B cell (primary cell): ENCODE measurements at places on chromosomes 3 and 15.
A peak's percentile ranks its signal among the peaks of the same experiment; 100 is the strongest.

DNA sequence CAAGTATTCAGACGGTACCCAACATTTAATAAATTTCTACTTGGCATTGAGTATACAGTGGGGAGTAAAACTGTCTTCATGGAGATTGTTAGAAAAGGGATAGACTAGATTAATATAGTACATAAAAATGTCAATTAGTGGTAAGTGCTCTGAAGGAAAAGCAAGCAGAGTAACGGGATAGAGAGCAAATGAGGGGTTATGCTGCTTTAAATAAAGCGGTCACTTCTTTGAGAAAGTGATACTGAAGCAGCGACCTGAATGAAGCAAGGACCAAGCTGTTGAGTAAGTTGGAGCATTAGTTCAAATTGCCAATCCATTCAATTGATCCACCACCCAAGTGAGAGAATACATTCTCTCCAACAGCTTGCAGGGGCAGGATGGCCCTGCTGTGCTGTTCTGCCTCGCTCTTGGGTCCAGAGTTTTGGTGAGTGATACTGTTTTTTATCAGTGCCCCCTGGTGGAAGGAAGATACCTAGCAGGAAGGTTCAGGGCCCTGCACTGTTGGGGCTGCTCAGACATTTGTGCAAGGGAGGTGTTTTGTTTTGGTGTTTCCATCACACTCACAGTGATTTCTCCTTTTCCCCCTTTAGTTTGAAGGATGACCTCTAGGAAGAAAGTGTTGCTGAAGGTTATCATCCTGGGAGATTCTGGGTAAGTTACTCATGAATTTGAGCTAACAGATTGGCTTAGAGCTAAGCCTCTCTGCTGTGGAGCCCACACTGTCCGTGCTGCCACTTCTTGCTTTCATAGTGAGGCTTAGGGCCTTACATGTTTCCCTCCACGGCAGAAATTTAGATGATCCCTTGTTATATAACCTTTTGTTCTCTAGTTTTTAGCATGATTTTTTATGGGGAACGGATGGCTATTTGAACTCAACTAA lies 69.0 kb downstream of the RAB7A start:
- H3K27ac ChIP-seq: no peak overlapping the region
- no peak overlapping the region for H3K4me3 ChIP-seq
- H3K27me3 ChIP-seq: no peaks in the 10 kb centered on the region
- peaks cover 6% of the 10 kb centered on the region for H3K36me3 ChIP-seq
- peak; percentile 81 for DNase-seq
- peaks cover 17% of the 10 kb centered on the region for H3K4me1 ChIP-seq

GRCh38 chr3:4992118-4992517 lies 12.9 kb downstream of the BHLHE40 start:
- no peak overlapping the region for H3K27ac ChIP-seq
- H3K36me3 ChIP-seq: no peaks in the 10 kb centered on the region
- H3K27me3 ChIP-seq: no peaks in the 10 kb centered on the region

DNA sequence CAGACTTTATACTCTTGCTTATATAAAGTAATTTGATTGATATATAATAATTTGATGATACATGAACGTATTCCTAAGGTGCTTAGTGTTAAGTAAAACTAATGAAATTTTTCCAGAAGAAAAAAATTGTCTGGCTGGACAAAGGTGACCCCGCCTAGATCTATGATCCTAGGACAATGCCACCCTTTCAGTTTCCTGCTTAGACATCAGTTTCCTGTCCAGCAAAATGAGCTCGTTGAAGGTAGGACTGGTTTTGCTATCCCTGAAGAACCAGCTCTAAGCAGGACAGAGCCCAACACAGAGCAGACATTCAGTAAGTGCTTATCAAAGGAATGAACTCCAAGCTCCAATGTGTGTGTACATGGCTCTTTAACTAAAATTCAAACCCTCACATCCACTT lies 80.8 kb upstream of the SNTN start:
- no peaks in the 10 kb centered on the region for H3K36me3 ChIP-seq
- no peak for DNase-seq
- no peak overlapping the region for H3K27ac ChIP-seq
- H3K27me3 ChIP-seq: no peaks in the 10 kb centered on the region
- no peaks in the 10 kb centered on the region for H3K4me1 ChIP-seq
- no peak overlapping the region for H3K4me3 ChIP-seq

- H3K27me3 ChIP-seq: no peaks in the 10 kb centered on the region
- peak overlapping the region; percentile 5 for H3K27ac ChIP-seq
- DNase-seq: peak; percentile 54
- peaks cover 13% of the 10 kb centered on the region for H3K4me1 ChIP-seq
- H3K36me3 ChIP-seq: no peaks in the 10 kb centered on the region
These were observed 517.2 kb upstream of the CBLB start for GRCh38 chr3:106386050-106386449.

GRCh38 chr3:102525624-102526023 lies 90.8 kb downstream of the ZPLD1 start:
- DNase-seq: no peak
- peaks cover 5% of the 10 kb centered on the region for H3K27me3 ChIP-seq
- no peak overlapping the region for H3K4me3 ChIP-seq
- peaks cover 4% of the 10 kb centered on the region for H3K4me1 ChIP-seq
- no peaks in the 10 kb centered on the region for H3K36me3 ChIP-seq
- no peak overlapping the region for H3K27ac ChIP-seq

- H3K4me3 ChIP-seq: no peak overlapping the region
- no peaks in the 10 kb centered on the region for H3K27me3 ChIP-seq
- no peaks in the 10 kb centered on the region for H3K4me1 ChIP-seq
- H3K27ac ChIP-seq: no peak overlapping the region
- no peaks in the 10 kb centered on the region for H3K36me3 ChIP-seq
These were observed 19.1 kb downstream of the FAM81A start for GRCh38 chr15:59457103-59457502.

GRCh38 chr3:162678941-162679340 lies 1182.3 kb downstream of the OTOL1 start:
- H3K4me1 ChIP-seq: no peaks in the 10 kb centered on the region
- DNase-seq: no peak
- H3K27me3 ChIP-seq: no peaks in the 10 kb centered on the region
- no peaks in the 10 kb centered on the region for H3K36me3 ChIP-seq

DNA sequence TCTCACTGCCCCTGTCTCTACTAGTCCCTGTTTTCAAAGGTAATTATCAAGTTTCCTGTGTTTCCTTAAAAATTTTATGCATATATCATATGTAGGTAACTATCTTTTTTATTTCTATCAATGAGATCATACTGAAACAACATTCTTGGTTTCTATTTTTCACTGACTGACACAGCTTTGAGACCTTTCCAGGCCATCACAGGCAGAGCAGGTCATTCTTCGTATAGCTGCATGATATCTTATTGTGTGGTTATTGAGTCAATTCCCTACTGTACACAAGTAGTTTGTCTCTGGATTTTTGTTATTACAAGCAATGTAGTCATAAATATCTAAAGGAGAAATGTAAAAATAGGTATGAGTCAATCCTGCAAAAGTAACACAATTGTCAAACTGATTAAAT lies 169.6 kb downstream of the CFAP20DC start:
- H3K27ac ChIP-seq: no peak overlapping the region
- no peaks in the 10 kb centered on the region for H3K36me3 ChIP-seq
- H3K4me3 ChIP-seq: no peak overlapping the region
- DNase-seq: no peak

GRCh38 chr15:62823561-62823960 lies 219.0 kb upstream of the TPM1 start:
- no peak for DNase-seq
- H3K4me1 ChIP-seq: no peaks in the 10 kb centered on the region
- no peaks in the 10 kb centered on the region for H3K27me3 ChIP-seq
- no peaks in the 10 kb centered on the region for H3K36me3 ChIP-seq

DNA sequence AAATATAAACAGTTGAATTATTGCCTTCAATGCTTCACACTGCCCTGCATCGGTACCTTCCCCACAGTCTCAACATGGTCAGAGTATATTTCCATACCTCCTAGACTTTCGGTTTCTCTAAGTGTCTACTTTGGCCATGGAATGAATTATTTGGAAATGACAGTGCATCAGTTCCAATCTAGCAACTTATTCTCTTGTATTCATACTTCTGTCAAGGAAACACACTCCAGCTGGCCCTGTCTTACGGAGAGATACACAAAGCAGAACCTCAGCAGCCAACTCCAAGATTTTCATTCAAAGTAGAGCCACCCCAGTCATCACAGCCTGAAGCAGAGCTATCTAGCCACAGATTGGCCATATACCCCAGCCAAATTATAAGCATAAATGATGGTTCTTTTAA lies 518.4 kb upstream of the UBE2E2 start:
- H3K4me3 ChIP-seq: no peak overlapping the region
- DNase-seq: no peak
- no peak overlapping the region for H3K27ac ChIP-seq

DNA sequence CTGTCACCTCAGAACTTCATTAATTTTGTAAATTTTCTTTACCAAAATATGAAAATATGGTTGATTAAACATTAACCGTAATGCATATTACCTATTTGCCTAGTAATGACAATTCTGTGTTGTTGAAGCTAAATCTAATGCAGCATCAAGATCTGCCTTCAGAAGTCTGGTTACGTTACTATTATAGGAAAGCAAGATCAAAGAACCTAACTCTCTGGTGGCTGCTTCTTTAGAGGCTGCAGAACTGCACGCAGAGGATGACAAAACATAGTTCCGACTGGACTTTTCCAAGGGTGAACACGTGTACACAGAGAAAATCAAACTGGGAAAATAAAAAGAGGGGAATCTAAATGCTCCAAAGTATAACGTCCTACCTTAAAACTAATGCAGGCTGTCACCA lies 20.5 kb downstream of the CD47 start:
- no peaks in the 10 kb centered on the region for H3K27me3 ChIP-seq
- H3K4me1 ChIP-seq: peaks cover 40% of the 10 kb centered on the region
- no peak for DNase-seq

GRCh38 chr3:182913889-182914288 lies 66.4 kb downstream of the DCUN1D1 start:
- H3K4me1 ChIP-seq: no peaks in the 10 kb centered on the region
- H3K27ac ChIP-seq: no peak overlapping the region
- no peaks in the 10 kb centered on the region for H3K27me3 ChIP-seq
- no peak overlapping the region for H3K4me3 ChIP-seq
- DNase-seq: no peak
- peaks cover 25% of the 10 kb centered on the region for H3K36me3 ChIP-seq

DNA sequence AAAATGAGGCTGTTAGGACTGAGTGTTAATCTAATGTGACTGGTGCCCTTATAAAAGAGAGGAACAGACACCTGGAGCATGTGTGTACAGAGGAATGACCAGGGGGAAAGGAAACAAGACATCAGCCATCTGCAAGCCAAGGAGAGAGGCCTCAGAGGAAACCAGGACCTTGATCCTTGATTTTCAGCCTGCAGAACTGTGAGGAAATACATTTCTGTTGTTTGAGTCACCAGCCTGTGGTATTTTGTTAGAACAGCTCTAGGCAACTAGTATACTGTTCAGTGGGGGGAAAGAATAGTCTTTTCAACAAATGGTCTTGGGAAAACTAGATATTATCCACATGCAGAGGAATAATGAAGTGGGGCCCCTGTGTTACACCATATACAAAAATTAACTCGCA lies 80.6 kb downstream of the CCR1 start:
- H3K4me1 ChIP-seq: no peaks in the 10 kb centered on the region
- no peak for DNase-seq
- no peaks in the 10 kb centered on the region for H3K27me3 ChIP-seq
- no peak overlapping the region for H3K27ac ChIP-seq

DNA sequence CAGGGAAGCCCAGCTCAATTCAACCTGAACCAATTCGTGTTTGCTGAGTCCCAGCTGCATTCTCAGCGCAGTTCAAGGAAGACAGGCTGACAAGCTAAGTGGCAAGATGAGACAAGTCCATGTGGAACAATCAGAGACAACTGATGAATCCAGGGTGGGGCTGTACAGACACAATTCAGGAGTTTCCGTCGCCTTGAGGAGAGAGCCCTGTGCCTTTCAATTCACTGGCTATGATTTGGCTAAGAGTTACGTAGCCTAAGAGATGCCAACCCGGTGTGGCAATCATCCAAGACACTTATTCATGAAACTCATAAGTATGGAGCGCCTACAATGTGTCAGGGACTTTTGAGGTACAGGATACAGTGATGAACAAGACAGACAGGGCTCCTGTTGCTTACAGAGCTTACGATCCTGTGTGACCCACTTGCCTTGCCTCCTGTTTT lies 15.5 kb upstream of the ZBED2 start:
- peaks cover 20% of the 10 kb centered on the region for H3K4me1 ChIP-seq
- no peaks in the 10 kb centered on the region for H3K27me3 ChIP-seq
- no peak for DNase-seq
- peaks cover 12% of the 10 kb centered on the region for H3K36me3 ChIP-seq

DNA sequence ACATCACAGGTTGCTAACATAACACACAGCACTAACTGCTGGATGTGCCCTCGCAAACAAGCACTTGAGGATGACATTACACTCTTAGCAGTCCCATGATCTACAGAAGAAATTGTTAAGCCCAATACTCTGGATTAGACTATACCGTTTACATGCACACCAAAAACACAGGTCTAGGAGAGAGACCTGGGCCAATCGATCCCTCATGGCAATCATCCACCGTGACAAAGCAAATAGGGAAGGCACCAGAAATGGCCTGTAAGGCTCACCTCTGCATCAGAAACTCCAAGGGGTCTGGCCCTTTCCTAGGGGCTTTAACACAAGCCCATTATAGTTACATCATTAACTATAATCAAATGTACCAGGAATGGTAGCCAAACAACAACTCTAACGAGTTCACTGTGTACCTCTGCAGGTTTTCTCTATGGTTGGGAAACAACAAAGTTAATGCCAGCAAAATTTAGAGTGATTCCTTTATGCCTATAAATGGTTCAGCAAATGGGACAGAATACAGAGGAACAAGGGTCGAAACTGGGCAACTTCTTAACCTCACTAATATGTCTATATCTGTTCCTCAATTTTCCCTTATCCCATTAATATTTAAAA lies 18.5 kb downstream of the TRANK1 start:
- no peaks in the 10 kb centered on the region for H3K27me3 ChIP-seq
- H3K36me3 ChIP-seq: no peaks in the 10 kb centered on the region
- peaks cover 35% of the 10 kb centered on the region for H3K4me1 ChIP-seq
- DNase-seq: no peak

DNA sequence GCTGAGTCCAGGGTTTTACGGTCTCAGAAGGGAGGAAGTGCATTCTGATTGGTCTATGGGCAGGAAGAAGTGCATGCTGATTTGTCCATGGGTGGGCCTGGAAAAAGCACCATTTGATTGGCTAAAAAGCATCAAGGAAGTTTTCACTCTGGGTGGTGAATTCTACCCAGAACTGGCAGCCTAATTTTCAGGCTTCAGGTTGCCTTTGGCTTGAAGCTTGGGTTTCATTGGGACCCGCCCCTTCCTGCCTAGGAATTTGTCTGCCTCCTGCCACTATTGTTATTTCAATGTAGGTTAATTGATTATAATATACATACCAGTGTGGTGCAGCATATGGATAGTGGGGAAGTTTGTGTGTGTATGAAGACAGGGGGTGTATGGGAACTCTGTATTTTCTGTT lies 1355.9 kb downstream of the SI start:
- H3K27me3 ChIP-seq: no peaks in the 10 kb centered on the region
- no peak overlapping the region for H3K27ac ChIP-seq
- no peaks in the 10 kb centered on the region for H3K36me3 ChIP-seq
- no peak for DNase-seq
- no peaks in the 10 kb centered on the region for H3K4me1 ChIP-seq
